ENCODE measurements at places on chromosomes 1 and 21.

GRCh38 chr1:4395676-4396075 is 258.7 kb upstream of the AJAP1 start:
- no peak for DNase-seq

DNA sequence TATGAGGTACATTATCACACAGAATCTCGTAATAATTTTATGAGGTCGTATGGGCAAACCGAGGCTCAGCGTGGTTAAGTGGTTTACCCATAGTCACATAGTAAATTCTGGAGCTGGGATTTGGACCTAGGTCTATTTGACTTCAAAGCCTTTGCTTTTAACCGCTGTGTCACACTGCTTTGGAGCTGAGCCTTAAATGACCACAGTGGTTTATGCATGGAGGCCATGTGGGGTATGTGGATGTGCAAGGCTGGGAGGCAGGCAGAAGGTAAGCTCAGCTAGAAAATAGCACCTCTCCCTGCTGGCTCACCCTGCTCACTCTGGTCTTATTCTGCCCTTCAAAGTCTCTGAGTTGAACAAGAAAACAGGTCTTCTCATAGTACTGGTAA is 269.5 kb downstream of the TRABD2B start:
- DNase-seq: no peak

DNA sequence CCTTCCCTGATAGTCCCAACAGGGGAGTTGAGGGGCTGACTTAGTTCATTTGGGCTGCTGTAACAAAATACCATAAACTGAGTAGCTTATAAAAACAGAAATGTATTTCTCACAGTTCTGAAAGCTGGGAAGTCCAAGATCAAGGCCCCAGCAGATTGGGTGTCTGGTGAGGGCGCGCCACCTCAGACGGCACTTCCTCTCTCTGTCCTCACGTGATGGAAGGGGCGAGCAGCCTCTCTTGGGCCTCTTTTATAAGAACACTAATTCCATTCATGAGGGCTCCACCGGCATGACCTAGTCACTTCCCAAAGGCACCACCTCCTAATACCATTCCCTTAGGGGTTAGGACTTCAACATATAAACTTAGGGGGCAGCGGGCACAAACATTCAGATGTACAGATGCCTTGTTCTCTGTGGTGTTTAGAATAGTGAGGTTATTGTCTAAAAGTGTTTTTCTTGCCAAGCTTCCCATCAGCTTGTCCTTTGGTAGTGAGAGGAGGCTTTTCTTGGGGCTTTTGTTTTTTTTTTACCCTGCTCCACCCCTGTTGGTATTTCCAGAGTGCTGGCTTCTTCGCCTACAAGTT is 20.3 kb downstream of the NIPAL3 start:
- DNase-seq: no peak

DNA sequence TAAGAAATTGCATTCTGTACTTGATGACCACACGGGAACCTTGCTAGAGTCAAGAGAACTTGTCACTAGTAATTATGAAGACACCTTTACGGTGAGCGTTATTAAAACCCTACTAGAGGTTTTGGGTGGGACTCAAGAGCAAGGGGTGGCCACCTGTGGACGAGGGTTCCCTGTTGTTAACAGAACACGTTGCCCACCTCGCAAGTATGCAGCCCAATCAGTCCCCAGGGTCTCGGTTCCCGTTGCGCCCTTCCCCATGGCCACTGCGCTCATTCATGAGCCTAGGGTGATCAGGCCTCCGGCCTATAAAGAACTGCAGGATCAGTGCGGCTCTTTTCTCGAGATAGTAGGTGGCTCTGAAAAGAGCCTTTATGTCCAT is 30.2 kb upstream of the RNF187 start:
- no peak for DNase-seq

DNA sequence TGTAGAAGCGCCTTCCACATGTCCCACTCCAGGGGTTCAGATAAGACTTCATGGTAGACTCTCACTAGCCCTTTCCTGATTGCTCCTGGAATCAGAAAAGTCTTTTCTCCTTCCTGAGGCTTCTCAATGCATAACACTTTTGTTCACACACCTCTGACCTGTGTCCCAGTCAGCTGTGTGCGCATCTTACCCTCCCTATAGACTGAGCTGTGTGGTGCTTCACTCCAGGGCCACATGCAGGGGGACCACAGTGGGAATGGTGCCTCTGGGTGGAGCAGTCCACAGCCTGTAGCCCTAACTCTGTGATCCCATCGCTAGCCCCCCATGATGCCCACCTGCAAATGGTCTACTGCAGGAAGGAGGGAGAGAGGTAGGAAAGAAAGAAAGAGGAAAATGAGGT is 84.0 kb upstream of the TLR5 start:
- no peak for DNase-seq

DNA sequence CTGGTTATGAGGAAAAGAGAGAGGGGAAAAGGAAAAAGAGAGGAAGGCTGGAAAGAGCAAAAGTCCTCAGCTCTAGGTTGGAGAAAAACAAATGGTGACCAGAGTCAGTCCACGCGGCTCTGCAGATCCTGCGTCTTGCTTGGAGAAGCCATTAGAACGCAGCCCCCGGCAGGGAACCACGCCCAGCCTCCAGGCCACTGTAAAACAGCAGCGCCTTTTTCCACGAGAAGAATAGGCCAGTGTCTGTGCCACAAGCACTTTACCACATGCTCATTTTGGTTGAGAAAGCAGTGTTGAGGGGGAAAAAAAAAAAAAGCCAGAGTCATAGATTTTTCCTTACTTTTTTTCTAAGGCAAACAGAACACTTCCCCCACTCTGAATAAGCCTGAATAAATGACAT is 846.9 kb upstream of the ADAMTS5 start:
- no peak for DNase-seq

DNA sequence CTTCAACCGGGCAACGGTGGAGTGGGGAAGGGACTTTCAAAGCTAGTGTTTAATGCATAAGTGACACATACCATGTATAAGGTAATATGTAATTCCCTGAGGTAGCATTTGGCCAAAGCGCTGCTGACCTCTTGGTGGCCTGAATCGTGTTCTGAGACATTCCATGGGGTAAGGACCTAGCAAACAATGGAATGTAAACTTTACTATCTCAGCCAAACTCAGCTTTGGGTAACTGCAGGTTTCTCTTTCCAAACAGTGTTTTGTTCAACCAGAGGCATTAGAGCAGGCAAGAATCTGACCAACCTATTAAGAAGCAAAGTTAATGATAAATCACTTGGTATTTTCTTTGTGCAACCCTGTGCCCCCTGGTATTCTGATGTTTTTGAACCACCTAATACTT is 22.0 kb downstream of the TGFB2 start:
- DNase-seq: no peak

GRCh38 chr1:1398677-1399186 is 403 bp downstream of the CCNL2 start:
- no peak for DNase-seq

Data from ureter (tissue), 1 donor.